ENCODE measurements at places on chromosomes 3 and 15.

GRCh38 chr3:193984876-193985275 lies 151.1 kb upstream of the HES1 start:
- no peak for DNase-seq

DNA sequence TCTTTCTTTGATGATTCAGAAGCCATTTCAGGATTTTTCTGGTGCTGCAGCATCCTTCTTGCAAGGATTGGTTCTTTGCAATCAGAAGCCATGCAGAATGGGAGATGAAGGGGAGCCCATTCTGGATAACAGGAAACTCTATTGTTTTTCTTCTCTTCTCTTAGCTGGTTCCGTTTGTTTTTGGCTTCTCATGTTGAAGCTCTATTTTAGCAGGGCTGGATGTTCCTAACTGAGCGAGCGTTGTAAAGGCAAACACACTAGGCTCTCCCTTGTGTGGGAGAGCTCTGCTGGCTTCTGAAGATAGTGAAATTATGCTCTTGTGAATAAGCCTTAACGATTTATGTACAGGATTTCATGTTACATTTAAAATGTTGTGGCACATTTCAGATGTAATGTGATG lies 8.3 kb downstream of the CACNA1D start:
- no peak for DNase-seq

- DNase-seq, result no peak
These were observed 172.9 kb upstream of the SLC2A2 start for GRCh38 chr3:171199473-171199829.

GRCh38 chr15:35161694-35162093 lies 76.6 kb upstream of the NANOGP8 start:
- no peak for DNase-seq

- DNase-seq, result no peak
These were observed 82.3 kb upstream of the NPHP3 start for GRCh38 chr3:132804498-132804897.

DNA sequence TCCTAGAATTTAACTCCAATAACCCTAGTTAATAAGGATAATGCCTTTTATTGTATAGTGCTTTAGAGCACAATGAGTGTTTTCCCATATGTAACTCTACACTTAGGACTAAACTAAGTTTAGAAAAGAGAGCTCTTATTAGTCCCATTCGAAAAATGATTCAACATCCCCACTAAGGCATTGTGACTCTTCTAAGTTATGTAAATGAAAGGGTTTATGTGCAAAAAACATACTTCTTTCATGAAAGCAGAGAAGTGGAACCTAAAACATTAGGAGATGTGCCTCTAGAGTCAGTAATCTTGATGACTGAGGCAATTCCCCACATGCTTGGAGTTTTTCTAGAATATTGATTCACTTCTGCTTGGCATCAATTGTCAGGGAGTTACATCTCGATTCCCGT lies 344.1 kb upstream of the ZNF717 start:
- no peak for DNase-seq

- no peak for DNase-seq
These were observed 29.0 kb downstream of the NME9 start for GRCh38 chr3:138300647-138301046.

DNA sequence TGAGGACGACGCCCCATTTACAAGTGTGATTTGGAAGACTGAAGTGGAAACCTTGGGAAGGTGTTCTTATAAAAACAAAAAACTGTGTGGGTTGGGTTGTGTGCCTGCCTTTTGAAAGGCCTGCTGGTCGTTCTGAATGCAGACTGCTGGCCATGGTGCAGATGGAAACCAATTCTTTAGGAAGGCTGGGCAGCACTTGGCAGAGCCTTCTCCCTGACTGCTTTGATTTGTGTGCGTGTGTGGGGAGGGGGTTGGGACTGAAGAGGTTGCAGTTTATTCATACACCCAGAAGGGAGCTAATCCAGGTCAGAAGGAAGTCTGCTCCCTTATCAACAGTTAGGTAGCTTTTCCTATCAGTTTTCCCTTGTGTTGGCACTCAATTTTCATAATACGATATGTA lies 288.7 kb downstream of the SOX2 start:
- no peak for DNase-seq

GRCh38 chr3:127894481-127894880 lies 20.6 kb upstream of the KBTBD12 start:
- no peak for DNase-seq

DNA sequence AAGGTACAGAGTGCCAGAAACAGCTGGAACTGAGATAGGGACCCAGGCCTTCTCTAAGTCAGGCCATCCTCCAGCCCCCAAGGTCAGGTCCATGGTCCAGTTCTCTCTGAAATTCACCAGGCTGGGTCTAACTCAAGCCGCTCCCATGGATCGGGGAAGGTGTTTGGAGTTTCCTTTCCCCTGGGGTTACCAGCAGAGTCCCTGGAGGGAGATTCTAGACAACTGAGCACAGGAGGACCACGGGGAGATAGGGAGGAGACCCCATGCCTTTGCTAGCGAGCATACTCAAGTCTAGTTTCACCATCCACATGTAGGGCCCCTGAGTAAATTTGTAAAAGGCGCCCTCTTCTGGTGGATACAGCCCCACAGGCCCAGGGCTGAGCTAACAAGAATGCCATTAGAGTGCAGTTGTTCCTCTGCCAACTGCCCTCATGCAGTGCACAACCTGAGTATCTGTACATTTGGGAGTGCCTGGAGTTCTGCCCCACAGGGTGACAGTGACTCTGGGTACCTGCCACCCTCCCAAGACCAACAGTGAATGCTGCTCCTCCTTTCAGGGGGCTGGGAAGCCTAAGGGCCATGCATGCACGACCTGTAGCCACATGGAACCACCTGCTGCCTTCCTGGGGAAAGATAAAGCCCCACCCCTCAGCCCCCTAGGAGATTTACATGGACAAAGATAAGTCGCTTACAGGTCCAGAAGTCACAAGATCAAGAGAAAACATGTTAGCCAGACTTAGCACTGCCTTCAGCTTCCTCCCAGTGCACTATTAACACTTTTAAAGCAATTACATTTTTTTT lies 89.0 kb downstream of the IQSEC1 start:
- peak; percentile 78 for DNase-seq

GRCh38 chr15:80819001-80819400 lies 39.8 kb downstream of the CEMIP start:
- no peak for DNase-seq

GRCh38 chr3:183802989-183803388 lies 22.4 kb downstream of the MAP6D1 start:
- DNase-seq, result no peak

- no peak for DNase-seq
These were observed 6.9 kb downstream of the ISL2 start for GRCh38 chr15:76343313-76343996.

DNA sequence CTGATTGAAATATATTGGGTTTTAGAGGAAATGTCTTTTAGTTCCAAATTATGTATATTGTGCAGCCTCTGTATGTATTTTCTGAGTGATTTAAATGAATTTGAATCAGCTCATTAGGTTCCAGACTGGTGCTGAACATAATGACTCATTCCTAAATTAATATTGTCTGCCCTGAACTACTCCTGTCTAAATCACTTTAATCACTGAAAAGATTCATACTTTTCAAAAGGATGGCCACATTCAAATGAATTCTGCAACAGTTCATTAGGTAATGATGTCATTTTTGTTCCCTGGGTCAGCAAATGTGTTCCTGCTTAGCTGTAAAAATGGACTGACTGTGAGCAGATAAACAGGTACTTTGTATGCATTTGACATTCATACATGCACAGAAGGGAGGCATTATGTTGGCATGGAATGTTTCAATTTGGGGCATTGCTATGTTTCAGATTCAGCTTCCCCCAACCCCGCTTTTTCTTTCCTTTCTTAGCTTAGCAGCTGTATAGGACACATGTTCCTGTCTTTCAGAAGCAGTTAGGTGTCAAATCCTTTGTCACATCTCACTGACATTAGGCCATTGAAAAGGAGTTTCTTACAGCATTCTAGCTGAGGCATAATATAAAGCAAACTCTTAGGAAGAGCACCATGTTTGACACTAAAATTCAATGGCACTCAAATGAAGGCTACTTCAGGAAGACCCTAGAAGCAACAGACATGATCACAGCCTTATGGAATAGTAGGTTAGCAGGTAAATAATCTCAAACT lies 318.5 kb upstream of the ARPP21 start:
- DNase-seq, result no peak

DNA sequence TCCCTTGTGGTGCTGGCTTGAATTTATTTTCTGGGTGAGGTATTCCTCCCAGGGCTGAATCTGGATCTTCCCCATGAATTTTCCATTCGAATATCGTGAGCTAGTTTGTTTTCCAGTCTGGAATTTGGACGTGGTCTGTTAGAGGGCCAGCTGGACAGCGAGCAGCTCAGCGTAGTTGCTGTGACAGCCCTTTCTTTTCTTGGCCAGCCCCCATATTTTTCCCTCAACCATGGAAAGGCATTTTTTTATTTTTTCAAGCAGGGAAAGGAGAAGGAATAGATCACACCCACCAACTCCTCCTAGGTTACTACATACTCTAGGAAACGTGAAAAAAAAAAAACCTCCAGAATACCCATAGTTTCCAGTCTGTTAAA lies 152.0 kb downstream of the KLHL25 start:
- DNase-seq, result peak; percentile 84

GRCh38 chr3:105728771-105729312 lies 140.0 kb downstream of the CBLB start:
- no peak for DNase-seq

- no peak for DNase-seq
These were observed 526.0 kb downstream of the FOXP1 start for GRCh38 chr3:71057526-71057894.

GRCh38 chr3:125512135-125512920 lies 7.7 kb downstream of the SNX4 start:
- no peak for DNase-seq

GRCh38 chr3:52350416-52350815 lies 34.3 kb downstream of the DNAH1 start:
- DNase-seq, result no peak

DNA sequence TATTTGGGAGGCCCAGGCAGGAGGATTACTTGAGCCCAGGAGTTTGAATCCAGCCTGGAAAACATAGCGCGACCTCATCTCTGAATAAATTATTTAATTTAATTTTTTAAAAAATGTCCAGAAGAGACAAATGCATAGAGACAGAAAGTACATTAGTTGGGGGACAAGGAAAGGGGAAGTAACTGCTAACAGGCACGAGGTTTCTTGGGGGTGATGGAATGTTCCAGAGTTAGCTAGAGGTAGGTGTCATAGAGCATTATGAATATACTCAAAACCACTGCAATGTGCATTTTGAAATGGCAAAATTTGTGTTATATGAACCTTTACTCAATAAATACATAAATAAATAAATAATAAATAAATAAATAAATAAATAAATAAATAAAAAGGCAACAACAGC lies 31.7 kb upstream of the CYP11A1 start:
- DNase-seq, result no peak

- no peak for DNase-seq
These were observed 290.8 kb downstream of the NLGN1 start for GRCh38 chr3:173688216-173688842.

DNA sequence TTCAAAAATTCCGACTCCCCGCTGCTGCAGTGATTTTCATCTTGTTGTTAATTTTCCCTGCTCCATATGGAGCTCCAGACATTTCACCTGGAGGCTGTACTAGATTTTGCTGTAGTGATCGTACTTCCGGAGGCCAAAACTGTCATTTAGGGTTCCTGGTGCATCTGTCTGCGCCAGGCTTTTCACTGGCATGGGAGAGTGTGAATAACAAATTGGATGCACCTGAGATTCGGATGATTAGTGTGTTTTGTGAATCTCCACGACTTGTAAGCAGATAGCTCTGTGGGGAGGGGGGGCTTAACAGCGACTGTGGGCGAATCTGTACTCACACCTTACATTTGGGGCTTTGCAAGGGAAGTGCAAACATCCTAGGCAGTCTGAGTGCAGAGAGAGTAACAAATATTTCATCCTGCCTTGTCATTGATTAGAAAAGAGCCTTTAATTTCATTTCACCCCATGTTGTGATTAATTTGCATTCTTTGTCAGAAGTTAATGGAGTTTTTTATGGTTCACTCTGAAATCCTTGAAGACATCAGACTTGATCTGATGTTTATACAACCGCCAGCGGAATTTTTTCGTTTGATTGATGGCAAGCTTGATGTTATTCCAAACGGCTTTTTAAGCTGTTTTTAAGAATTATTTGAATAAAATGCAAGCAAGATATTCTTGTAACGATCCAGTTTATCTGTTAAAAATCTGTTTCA lies 92.5 kb upstream of the SKOR1 start:
- no peak for DNase-seq

- DNase-seq, result no peak
These were observed 43.2 kb downstream of the MINAR1 start for GRCh38 chr15:79475306-79475705.

- DNase-seq, result no peak
These were observed 131.5 kb downstream of the TRIM42 start for GRCh38 chr3:140809316-140809715.

DNA sequence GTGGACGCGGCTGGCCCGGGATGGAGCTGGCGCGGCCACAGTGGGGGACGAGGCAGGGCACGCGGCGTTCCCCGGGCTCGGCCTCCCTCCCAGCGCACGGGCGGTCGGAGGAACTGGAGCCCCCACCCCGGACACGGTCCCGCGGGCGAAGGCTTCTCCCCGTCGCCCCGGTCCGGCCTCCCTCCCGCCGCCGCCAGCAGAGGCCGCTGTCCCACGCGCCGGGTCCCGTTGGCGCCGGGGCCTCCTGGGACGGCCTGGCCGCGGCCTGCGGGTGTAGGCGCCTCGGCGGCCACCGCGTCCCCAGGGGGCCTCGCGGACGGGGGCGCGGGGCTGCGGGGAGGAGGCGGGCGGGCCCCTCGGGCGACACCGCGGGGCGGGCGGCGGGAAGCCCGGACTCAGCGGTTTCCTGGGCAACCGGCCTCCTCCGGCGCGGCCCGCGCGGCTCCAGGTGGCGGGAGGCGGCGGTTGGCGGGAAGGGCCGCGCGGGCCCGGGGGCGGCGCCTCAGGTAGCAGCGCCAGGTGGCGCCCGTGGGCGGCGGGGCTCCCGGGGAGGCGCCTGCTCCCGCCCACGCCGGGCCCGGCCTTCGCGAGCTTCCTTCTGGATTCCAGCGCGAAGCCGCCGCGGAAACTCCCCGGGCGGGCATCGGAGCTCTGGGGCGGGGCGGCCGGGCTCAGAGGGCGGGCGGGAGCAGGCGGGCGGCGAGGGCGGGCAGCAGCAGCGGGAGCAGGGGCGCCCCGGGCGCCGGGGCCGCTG lies 26.7 kb downstream of the MELTF start:
- DNase-seq, result peak; percentile 85

GRCh38 chr3:101926594-101927105 lies 77.3 kb downstream of the NFKBIZ start:
- no peak for DNase-seq

- DNase-seq, result no peak
These were observed 32.5 kb downstream of the TPRG1 start for GRCh38 chr3:189204167-189204866.
